ENCODE measurements at places on chromosomes 3 and 15. TPM values are rescaled to one million over a fixed set of nuclear protein-coding genes. Genes with fewer than 3 reads are reported as not detected.
A peak's percentile ranks its signal among the peaks of the same experiment; 100 is the strongest.

GRCh38 chr3:13688824-13689223, 139.9 kb downstream of the FBLN2 start:
- DNase-seq, result no peak

GRCh38 chr3:57382933-57383332, 90.4 kb upstream of the ASB14 start:
- no peak for DNase-seq

DNA sequence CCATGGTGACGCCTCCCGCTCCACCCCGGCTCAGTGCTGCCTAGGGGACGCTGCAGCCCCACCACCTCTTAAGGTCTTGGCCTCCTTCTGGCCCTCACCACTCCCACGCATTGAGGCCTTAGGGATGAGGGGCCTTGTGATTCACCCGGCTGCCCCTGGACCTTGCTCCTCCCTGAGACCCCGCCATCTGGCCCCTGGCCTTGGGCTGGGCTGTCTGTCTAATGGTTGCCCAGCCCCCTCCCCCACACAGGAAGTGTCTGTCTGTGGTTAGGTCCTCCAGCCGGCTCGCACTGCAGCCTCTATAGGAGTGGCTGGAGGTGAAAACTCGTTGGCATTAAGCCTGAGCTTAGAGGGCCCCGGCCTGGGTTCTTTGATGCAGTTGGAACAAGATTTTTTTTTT, 21.5 kb upstream of the MTHFS start:
- no peak for DNase-seq

DNA sequence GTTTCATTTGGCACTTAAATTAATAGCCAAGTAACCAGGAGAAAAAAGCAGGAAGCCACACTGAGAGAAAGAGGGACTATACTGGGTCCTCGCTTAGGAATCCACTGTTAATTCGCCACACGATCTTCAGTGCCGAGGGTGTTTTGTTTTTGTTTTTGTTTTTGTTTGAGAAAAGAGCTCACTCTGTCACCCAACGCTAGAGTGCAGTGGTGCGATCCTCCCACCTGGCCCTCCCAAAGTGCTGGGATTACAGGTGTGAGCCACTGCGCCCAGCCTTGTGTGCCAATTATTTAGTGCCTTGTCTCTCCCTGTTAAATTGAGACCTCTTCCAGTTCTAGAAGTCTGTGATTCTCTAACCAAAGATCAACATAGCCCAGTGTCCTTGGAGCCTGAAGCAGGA, 53.8 kb upstream of the TPM1 start:
- DNase-seq, result no peak

- no peak for DNase-seq
These were observed 614 bp downstream of the CHCHD6 start for GRCh38 chr3:126704494-126705214.

DNA sequence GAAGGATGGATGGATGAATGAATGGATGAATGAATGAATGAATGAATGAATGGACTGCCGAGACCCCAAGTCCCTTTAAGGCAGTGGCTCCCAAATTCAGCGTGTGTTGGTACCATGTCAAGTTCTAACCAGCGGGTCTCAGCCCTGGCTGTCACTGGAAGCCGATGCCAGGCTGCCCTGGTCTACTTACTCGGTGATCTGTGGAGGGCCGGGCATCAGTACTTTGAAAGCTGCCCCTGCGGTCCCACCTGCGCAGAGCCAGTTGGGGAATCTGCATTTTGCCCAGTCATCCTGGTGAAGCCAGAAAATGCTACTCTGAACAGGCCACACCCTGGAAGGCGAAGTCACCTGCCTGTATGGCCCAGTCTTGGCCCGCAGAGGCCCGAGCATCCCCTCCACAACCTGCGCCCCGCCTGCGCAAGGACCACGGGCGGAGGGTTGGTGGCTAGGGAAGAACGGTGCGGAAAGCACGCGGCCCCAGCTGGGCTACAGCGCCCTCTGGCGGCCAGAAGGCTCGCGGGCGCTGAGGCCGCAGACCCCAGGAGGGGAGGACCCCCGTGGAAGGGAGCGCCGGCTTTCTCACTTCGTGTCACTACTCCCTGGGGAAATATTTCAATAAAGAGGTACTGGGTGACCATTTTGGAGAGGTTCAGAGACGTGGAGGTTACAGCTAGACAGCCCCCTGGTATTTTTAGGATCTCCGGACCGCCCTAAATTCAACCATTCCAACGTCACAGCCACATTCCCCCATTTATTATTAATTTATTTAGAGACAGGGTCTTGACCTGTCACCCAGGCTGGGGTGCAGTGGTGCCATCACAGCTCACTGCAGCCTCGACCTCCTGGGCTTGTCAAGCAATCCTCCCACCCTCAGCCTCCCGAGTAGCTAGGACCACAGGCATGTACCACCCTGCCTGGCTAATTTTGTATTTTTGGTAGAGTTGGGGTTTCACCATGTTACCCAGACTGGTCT, 34.9 kb downstream of the PRKCD start:
- peak; percentile 76 for DNase-seq

KLHL40 gene
- 2.1 TPM for total RNA-seq

ATP13A5 gene
- not detected for total RNA-seq

BAHD1 gene
- total RNA-seq, result 13.5 TPM

MAP1A gene
- 37.8 TPM for total RNA-seq

PLCB2 gene
- total RNA-seq, result 4.2 TPM

SI gene
- total RNA-seq, result not detected

MFSD1 gene
- 24.7 TPM for total RNA-seq

DUOXA2 gene
- not detected for total RNA-seq

AADAC gene
- total RNA-seq, result not detected
